ENCODE measurements at places on chromosomes 11 and 22. TPM values are rescaled to one million over a fixed set of nuclear protein-coding genes. Genes with fewer than 3 reads are reported as not detected.

C11orf42 gene
- not detected for total RNA-seq

DNA sequence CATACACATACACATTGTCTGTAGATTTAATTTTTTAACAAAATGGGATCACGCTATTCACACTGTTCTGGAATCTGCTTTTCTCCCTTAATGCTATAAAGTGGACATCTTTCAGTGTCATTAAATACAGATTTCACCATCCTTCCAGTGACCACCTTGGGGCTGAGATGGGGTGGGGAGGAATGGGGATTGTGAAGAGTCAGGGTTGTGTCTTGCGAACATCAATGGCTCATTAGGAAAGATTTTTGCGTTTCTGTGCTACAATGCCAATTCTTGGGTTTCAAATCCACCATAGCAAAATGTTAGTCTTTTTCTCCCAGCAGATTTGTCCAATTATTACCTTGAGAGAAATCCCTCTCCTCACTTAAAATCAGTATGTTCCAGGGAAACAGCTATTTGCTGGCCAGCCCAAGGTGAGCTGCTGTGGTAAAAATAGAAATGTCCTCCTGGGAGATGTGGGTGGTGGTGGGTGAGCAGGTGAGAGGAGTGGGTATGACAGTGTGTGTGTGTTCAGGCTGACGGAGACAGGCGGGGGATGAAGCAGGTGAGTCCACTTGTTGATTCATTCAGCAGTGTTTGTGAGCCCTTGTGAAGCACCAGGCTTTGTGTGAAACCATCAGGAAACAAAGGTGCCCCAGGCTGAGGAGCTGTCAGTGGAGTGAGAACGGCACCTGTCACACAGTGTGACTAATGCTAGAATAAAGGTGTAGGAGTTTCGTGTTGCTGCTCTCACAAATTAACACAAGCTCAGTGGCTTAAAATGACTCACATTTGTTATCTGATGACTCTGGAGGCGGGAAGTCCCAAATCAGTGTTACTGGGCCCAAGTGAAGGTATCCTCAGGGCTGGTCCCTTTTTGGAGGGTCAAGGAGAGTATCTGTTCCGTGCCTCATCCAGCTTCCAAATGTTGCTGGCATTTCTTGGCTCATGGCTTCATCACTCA is 1.7 kb upstream of the CBX6 start:
- DNase-seq: peak; percentile 97

DNA sequence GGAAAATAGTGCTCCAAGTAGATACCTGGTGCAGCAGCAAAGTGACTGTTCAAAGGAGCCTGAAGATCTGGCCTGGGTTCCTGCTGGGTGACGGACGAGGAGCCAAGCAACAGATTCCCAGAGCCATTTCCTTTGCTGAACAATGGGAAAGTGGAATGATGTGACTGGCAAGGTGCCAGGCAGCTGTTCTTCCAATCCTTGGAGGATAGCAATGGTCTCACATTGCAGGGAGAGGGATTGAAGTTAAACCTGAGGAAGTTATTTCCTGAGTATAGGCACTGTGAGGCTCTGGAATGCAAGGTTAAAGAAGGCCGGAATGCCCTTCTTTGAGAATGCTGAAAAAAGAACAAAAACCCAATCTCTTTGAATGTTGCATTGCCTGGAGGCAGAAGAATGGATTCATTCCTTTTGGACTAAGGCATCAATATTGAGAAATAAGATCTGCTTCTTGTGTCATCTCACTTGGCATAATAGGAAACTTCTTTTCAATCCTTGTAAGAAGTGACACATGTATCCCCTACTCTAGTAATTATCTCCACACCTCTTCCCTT is 223.8 kb downstream of the BLID start:
- peak; percentile 42 for DNase-seq

- no peak for DNase-seq
Observed at GRCh38 chr11:114052160-114052559, 7.4 kb upstream of the ZBTB16 start.

APLNR gene
- total RNA-seq: not detected

All from bronchial epithelial cell (primary cell).